ENCODE measurements at places on chromosomes 5 and 9.

DNA sequence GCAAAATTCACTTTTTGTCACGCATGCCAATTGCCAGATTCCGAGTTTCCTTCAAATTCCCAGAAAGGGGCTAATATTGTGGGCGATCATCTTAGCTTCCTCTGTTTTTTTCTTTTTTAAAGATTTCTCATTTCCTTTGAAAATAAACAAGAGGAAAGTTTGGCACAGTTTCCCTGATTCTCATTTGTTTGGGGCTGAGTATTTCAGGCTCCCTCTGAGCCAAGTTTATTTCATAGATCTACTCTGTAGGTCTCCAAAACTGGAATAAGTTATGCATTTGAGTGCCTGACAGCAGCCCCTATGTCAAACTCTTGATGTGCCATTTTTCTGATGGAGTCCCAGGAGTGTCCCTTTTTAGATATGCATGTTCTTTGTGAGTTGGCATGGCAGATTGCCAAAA lies 1297.2 kb upstream of the WWC1 start:
- DNase-seq: no peak

GRCh38 chr9:134433101-134433500 lies 106.8 kb downstream of the RXRA start:
- DNase-seq: no peak

- DNase-seq: peak; percentile 99
These were observed at the start of gene TRMO for GRCh38 chr9:97921959-97922724. TRMO (minus strand) TSS chr9:97922500; CDS start chr9:97922493, 7 bp downstream.

- no peak for DNase-seq
These were observed 31.2 kb downstream of the SEMA4D start for GRCh38 chr9:89466451-89467277.

GRCh38 chr9:131733541-131734061 lies 6.3 kb downstream of the RAPGEF1 start:
- peak; percentile 53 for DNase-seq

DNA sequence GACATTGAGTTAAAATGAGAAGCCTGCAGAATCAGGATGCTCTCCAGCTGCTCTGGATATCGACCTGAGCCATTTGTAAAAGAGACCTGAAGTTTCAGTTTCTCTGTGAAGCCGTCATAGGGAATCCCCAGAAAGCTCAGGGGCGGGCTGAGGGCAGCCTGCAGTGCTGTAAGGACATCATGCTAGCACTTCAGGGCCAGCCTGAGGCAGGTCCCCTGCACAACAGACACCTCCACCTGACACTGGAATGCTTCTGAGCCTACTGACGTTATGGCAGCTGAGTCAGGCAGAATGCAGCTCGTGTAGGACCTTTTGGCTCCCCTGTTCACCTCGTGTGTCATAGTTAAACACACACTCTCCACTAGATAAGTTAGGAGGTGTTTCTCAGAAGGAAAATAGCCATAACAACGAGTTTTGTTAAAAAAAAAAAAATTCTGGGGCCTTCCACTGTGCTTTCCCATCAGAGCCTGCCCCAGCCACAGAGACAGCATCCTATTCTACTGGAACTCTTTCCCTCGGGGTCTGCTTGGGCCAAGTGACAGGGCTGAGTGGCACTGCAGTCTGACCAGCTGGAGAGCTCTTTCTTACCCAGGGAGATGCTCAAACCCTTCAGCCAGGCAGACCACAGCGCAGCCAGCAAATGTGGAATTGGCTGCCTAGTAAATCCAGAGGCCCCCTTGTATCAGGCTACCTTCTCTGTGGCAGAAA lies 354.9 kb downstream of the DIRAS2 start:
- no peak for DNase-seq

DNA sequence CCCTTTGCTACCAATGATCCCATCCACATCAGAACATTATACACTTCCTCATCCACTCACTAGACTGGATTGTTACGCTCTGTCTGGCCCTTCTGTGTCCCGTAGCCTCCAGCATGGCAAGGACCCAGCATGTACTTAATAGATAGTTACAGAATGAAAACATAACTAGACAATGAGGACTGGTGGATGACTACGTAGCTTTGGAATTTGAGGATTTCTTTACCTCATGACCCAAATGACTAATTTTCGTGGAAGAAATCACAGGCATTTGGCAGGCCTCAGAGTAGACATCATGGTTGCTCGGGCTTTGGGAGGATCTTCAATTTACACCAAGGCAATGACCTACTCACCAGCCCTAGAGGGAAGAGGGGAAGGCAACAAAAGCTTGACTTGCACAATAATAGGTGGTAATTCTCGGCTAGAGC lies 299.8 kb downstream of the TLE1 start:
- DNase-seq: no peak

DNA sequence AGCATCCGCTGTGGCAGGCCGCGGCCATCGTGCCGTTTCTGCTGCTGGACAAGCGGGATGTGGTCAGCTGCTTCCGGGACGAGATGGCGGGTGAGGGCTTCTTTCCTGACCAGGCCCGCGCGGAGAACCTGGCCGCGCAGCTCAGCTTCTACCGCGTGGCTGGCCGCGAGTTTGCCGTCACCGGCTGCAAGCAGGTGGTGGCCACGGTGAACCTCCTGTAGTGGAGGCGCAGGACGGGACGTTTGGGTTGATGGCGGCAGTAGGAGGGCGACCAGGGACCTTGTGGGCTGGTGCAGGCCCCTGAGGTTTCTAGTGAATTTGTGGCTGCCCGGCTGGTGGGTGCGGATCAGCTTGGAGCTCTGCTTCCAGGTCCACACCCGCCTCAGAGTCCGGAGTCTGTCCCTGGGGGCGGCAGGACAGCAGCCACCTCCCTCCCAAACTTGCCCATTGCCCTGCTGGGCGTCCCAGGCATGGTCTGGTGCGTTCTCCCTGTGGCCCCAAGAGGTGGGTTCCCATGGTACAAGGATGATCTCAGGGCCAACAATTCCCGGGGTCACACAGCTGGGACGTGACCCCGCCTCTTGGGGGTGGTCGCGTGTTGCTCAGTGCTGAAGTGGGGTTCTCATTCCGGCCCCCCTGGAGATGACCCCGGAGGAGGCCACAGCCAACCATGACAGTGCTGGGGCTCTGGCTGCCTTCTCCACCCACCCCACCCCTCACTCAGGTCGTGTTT lies 2.4 kb downstream of the TOR4A start:
- DNase-seq: no peak

DNA sequence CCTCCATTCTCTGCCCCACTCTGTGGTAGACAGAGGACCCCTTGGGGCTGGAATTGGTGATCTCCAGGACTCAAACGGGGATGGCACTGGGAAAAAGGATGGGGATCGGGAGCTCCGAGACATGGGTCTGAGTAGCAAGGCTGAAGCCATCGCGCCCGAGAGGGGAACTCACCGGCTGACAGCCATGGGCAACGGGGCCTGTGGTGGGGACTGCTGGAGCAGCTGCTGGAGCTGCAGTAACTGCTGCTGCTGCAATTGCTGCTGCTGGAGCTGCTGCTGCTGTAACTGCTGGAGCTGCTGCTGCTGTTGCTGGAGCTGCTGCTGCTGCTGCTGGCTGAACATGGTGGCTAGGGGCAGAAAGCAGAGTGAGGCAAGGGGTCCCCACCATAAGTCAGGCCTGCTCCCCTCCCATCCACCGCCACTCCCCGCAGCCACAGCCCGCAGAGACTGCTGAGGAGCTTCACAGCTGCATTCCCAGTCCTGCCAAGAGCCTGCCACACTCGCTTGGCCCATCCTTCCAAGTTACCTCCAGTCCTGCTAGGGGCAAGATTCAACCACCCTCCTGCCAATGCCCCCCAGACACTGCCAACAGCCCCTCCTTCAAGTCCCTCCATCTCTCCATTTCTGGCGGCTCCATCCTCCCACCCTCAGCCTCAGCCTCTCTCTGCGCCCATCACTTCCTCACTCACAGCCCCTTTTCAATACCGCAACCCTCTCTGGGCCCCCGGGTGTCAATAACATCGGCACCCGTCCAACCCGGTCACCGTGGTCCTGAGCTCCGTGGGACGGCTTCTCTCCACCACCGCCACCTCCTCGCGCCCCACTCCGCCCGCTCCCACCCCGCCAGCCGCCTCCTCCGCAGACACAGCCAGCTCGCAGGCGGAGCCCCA lies 611 bp downstream of the CIZ1 start:
- peak; percentile 18 for DNase-seq

DNA sequence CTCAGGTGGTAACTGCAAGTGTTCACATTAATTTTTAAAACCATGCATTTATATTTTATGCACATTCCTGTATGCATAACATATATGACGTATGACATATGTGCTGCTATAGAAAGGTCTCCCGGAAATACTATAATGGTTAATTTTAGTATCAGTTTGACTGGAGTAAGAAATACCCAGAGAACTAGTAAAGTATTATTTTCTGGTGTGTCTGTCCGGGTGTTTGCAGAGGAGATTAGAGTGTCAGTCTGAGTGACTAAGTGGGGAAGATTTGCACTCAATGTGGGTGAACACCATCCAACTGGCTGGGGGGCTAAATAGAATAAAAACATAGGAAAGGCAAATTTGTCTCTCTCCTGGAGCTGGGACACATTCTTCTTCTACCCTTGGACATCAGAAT lies 26.9 kb downstream of the UIMC1 start:
- no peak for DNase-seq

DNA sequence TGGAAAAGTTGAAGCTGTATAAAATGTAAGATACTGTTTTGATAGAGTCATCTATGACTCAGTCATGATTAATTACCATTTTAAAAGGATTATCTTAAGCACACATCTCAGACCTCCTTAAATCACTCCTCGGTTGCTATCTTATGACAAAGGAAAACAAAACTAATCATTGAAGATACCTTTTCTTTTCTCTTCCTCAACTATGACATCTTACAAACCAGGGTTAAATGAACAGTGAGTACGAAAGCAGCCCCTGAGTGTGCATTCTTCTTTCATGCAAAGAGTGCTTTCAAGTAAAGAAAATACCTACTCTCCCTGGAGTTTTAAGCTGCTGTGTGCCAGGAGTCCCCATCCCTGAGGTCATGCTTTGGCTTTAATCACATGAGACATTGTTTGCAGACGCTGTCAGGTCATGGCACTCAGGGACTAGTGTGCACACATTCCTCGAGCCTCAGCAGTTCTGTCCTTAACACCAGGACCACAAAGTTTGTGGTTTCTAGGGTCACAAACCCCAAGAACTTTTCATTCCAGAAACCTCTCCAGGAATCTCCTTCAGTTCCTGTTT lies 86.7 kb upstream of the ICE1 start:
- DNase-seq: no peak

All from CD4-positive, alpha-beta T cell treated with Interleukin-17A for 4 hours (primary cell).